ENCODE measurements at places on chromosomes 7 and 10.
A peak's percentile ranks its signal among the peaks of the same experiment; 100 is the strongest.

- no peak for DNase-seq
Measured at GRCh38 chr10:24209946-24210491, 1.1 kb downstream of the KIAA1217 start.

GRCh38 chr7:127437837-127438236 lies 45.3 kb upstream of the ZNF800 start:
- DNase-seq, result no peak

DNA sequence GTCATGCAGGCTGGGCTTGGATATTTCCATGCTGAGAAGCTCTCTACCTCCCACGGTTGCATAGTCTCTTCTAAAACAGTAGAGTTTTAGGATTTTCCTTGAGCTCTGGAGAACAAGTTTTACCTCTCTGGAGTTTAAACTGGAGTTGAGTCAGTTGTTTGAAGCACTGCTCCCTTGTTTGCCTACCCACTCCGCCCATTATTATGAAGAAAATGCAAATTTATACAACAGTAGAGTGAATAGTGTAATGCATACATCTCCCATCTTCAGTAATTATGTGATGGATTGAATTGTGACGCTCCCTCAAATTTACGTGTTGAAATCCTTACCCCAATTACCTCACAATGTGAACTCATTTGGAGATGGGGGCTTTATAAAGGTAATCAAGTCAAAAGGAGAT lies 17.2 kb downstream of the EMX2 start:
- DNase-seq, result no peak

DNA sequence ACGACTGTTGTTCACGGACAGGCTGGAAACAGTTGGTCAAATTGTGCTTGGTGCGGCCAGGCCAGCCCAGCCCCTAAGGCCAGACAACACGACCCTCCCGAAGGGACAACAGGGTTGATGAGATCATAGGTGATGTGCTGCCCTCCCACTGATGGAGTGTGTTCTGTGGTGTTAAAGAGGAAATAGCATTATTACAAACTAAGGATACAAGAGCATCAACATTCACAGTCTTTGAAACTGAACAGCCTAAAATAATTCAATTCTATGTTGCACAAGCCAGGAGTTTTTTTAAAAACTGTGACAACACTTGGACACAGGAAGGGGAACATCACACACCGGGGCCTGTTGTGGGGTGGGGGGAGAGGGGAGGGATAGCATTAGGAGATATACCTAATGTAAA lies 87.6 kb downstream of the FAM53B start:
- DNase-seq, result no peak

- no peak for DNase-seq
Measured at GRCh38 chr10:61974601-61975390, 73.3 kb downstream of the ARID5B start.

GRCh38 chr7:101882595-101883564 lies 65.5 kb downstream of the CUX1 start:
- DNase-seq, result no peak

GRCh38 chr7:69115788-69116187 lies 482.5 kb upstream of the AUTS2 start:
- no peak for DNase-seq

GRCh38 chr10:131068760-131069159 lies 242.8 kb downstream of the TCERG1L start:
- DNase-seq, result no peak

GRCh38 chr7:157355784-157356511 lies 19.1 kb downstream of the DNAJB6 start:
- DNase-seq, result peak; percentile 56

- no peak for DNase-seq
Measured at GRCh38 chr10:50316695-50317648, 65.7 kb upstream of the ASAH2 start.

- DNase-seq, result no peak
Measured at GRCh38 chr10:12448340-12448728, 99.0 kb downstream of the CAMK1D start.

DNA sequence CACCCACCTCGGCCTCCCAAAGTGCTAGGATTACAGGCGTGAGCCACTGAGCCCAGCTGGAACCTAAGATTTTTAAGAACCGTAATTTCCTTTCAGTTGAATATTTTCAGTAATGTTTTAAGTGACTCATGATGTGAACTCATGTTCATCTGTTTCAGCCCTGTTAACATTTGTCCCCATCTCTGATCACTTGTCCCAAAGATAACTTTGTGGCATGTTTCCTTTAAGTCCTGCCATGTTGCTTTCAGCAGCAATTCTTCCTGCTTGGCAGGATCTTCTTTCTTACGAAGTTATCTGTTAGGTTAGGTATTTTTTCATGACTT lies 19.3 kb downstream of the ZRANB1 start:
- no peak for DNase-seq

- DNase-seq, result no peak
Measured at GRCh38 chr7:516606-517456, 2.8 kb downstream of the PDGFA start.

DNA sequence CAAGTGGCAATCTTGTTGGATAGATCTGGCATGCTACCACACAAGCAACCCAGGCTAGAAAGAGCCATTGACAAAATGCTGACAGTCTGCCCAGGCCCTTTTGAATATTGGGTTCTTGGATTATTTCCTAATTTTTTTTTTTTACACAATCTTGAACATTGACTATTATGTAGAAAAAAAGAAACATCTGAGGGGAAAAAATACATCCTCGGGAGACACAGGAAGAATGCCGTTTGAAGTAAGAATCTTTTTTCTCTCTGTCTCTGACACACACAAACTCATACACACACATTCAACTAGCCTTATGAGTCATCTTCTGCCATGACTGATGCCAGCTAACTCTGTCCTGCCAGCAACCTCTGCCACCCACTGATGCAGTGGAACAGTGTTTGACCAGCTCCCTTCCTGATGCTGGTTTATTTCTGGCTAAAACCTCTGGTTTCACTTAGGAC lies 47.2 kb downstream of the SORBS1 start:
- no peak for DNase-seq

GRCh38 chr10:42930516-42931192 lies 146.2 kb upstream of the RET start:
- DNase-seq, result no peak

DNA sequence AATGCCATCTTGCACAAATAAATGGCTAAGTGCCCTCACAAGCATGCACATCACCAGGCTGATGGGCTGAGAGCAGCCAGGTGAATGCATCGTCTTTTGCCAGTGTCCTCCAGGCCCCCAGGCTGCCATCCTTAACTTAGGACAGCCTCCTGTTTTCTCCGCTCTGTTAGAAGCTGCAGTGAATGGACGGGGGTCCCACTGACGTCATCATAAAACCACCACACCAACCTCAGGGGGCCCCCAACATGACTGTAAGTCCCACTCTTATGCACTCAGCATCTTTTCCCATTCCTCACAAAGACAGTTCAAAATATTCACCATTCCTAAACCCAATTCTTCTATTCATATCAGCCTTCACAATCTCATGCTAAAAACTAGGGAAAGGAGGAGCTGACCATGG lies 34.4 kb downstream of the GLI3 start:
- DNase-seq, result no peak

GRCh38 chr7:16027396-16027795 lies 340.9 kb upstream of the MEOX2 start:
- no peak for DNase-seq

DNA sequence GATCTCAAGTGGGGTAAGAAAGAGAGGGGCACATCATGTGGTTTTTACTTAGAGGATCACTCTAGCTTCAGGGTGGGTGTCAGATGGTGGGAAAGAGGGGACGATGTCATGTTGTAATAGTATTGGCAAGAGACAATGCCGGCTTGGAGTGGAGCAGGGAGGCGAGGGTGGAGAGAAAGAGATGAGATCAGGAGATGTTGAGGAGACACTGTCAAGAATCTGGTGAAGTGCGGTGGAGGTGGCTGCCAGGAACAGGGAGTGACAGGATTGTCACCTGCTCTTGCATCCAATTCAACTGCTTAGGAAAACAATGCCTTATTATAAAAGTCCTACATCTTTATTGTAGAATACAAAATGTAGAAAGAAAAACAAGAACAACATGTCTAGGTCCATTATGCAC lies 63.0 kb upstream of the MKI67 start:
- DNase-seq, result no peak

DNA sequence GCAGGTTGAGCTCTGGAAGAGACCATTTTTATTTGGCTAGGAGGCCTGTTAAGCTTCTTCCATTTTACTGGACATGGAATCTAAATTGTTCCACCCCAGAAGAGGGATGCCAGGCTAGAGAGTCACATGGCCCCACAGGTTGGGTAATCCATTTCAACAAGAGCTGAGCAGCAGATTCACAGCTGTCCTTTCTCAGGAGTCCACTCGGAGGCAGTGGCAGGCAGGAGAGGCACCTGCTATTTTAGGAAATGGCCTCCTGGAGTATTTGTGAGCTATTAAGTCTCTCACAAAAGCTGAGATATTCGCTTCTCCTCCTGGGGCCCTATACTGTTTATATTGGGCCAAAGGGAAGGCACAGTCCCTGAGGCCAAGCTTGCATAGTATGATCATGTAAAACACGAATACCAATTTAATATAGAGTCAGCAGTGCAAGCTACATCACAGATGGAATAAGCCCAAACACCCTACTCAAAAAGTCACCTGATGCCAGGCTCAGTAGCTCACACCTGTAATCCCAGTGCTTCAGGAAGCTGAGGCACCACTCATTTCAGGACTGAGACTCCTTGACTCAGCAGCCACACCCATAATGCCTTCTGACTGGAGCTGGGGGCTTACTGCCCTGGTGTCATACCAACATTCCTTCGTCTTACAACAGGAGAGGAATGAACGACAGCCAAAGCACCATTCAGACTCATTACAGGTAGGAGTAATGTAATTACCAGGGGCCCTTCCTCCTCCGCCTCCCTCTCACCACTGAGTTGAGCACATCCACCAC lies 124.1 kb downstream of the LMBR1 start:
- DNase-seq, result no peak

GRCh38 chr7:143507094-143507518 lies 29.4 kb downstream of the TAS2R41 start:
- DNase-seq, result no peak

DNA sequence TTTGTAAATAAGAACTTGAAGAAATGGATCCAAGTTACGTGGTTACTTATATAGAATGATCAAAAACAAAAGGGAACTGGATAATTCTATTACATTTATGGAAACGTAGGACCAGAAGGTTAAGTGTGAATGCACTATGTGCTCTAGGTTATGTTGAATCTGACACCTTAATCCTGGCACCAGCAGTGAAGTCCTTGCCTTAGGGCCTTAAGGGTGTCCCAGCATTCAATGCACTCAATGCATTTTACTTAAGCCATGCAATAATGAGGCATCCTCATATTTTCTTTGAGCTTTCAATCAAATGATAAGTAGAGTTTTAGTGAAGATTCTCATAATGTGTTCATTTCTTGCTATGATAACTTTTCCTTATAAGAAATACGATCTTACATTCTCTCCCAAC lies 178.3 kb upstream of the AGR3 start:
- DNase-seq, result no peak

DNA sequence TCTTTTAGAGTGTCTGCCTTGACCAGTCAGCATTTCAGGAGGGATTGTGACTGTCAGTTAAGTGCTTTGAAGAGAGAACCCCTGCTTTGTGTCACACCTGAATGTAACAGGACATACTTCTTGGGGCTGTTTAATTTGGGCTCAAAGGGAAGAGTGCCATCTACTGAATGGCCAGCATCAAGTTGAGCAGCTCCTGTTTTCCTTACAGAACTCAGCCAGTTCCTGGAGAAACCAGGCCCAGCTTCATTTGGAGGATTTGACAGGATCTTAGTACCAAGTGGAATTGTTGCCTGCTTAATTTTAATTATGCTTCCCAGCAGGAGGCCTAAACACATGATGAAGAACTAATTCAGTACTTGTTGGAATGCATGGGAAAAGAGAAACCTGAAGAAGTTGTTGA lies 8.3 kb downstream of the ADD3 start:
- no peak for DNase-seq

GRCh38 chr10:88792661-88793060 lies 9.9 kb upstream of the LIPM start:
- DNase-seq, result no peak

DNA sequence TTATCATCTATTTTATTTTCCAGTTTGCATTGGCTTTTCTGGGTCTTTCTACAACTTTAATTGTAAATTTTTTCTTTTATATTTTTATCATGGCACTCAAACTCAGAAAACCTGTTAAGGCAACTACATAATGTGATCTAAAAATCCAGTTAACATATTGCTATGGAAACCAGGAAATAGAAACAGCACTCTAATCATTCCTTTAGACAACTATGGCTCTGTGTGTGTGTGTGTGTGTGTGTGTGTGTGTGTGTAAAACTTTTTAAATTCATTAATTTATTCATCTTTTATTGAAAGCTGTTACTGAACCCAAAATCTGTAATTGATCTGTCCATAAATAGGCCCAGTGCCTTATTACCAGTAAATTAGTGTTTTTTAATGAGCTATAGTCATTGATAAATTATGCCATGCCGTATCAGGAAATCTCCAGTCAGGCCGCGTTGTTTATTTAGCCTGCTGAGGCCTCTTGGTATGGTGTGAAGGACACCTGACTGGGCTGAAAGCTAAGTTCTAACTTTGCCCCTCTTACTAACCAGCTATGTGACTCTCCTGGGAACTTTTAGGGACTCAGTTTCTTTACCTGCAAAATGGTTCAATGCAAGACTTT lies 1.5 kb upstream of the MET start:
- no peak for DNase-seq

DNA sequence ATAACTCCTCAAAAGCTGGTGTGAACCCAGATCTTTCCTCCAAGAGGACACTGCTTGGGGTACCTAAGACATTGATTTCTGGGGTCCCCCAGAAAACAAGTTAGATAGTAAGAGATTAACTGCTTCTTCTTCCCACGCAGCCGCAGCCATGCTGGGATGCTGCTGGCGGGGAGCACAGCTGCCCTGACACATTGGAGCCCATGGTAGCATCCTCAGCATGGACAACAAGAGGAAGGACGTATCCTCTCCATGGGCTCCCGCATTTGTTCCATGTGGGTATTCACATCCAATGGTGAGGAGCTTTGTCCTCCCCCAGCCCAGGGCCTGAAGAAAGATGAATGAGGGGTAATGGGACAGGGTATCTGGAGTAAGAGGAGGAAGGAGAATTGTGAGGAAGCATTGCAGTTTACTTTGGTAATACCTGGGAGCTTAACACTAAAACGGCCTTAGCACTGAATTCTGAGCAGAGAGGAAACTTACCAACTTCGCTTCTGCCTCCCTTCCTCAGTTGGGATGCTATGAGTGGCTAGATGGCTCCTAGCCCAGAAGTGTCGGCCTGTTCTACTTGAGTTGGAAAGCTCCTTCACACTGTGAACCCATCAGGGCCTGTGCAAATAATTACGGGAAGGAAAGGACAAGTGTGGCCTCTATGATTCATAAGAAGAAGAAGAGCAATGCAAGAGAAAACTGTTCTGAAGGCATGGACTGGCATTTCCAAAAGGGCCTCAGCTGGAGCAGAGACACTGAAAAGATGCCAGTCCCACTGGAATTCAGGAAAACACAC lies 43.9 kb downstream of the C10orf120 start:
- no peak for DNase-seq

GRCh38 chr10:60044242-60044641 lies 137.9 kb upstream of the CCDC6 start:
- DNase-seq, result no peak

- no peak for DNase-seq
Measured at GRCh38 chr7:132492823-132493445, 83.3 kb downstream of the PLXNA4 start.
